Stimulated activated CD8-positive, alpha-beta memory T cell treated with anti-CD3 and anti-CD28 coated beads, Interleukin-4, amount 100 ng/mL, for 1 hour (primary cell): ENCODE measurements at places on chromosomes 7 and 10.

DNA sequence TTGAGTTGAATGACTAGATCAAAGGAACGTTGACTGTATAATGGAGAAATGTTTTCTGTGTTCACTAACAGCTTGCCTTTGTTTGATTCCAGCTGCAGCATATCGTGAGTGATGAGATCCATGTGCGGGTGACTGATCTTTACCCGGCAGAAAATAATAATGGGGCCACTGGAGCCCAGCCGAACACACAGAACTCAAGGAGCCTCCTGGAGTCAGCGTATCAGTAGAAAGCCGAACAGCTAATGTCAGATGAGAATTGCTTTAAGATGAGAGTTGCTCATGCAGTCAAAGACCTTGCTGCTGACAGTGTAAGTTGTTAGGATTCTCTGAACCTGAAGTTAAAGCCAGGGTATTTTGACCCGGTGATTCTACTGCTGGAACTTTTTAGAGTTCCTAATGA lies 34.3 kb upstream of the MTPAP start:
- DNase-seq = no peak

GRCh38 chr10:117248750-117249465 lies 8.0 kb downstream of the SLC18A2 start:
- no peak for DNase-seq

GRCh38 chr10:84149854-84150253 lies 10.5 kb downstream of the GHITM start:
- DNase-seq = no peak

DNA sequence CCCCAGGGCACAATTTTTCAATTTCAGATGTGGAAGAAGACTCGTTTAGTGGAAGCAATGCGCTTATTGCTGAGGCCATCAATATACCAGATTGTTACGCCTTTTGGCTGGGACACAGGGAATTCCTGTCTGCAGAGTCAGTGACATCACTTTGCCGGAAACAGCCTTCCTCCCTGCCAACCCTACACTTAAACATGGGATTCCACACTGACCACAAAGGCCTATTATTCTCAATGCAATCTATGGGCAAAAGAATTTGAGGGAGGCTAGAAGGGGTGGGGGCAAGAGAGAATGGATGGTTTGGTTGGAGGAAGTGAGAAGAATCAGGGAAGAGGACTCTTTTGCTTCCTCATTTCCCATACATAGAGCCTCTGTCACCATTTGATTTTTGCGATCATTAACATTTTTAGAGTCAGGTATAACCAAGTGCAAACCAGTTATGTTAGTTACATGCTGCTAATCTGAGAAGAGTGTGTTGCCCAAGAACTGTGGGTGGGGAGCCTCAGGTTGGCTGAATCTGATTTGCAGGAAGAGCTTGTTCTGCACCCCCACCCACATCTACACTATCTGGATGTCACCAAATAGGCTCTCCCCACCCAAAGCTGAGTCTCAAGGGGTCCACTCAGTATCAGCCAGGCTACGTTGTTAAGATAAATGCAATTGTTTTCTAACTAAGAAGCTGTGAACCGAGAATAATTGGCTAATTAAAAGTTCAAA lies 58.2 kb downstream of the ENTPD1 start:
- no peak for DNase-seq

DNA sequence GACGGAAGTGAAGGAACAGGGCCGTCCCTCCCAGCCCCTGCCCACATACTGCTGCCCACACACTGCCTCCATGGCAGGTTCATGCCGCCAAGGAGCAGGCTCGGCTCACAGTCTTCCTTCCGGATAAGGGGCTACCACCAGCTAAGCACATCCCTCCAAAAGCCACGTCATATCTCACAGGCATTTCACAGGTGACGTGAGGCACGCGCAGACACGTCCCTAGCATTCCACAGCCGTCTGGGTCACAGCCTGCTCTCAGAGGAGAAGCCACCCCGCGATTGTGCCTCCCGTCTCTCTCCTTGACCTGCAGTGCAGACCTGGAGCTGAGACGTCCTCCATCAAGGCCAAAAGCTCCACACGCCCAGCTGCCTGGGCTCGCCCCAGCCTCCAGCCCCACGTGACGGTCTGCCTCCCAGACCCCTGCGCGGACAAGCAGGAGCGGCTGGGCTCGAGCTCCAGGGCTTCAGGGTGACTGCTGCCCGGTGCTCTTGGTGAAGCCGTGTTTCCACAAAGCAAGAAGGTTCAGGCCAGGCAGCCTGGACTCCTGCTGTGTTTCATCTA lies 114.0 kb downstream of the MAD1L1 start:
- DNase-seq = no peak

DNA sequence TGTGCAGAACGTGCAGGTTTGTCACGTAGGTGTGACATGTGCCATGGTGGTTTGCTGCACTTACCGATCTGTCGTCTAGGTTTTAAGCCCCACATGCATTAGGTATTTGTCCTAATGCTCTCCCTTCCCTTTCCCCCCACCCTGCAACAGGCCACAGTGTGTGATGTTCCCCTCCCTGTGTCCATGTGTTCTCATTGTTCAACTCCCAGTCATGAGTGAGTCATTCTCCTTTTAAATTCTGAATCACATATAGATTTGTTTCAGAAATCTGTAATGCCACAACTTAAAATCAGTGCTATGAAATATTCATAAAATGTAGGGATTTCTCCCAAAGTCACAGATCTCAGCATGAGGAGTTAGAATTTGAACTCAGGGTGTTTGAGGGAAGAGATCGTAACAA lies 552.5 kb upstream of the MBL2 start:
- no peak for DNase-seq

DNA sequence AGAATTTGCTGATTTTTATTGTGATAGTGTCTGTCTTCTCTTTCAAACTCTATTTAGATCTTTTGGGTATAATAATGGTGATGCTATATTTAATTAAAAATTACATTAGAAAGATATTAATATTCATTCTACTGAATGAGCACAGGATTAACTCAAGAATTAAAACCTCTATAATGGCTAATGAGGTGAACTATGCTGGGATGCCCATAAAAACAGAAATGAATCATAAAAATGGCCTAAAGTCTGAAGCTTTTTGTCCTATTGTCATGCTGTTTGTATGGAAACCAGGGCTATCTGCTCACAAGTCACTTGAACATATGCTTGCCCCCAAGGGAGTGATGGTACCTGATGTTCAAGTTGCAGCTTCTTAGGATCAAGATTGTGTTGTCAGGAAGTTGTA lies 76.2 kb upstream of the ICA1 start:
- DNase-seq = no peak

DNA sequence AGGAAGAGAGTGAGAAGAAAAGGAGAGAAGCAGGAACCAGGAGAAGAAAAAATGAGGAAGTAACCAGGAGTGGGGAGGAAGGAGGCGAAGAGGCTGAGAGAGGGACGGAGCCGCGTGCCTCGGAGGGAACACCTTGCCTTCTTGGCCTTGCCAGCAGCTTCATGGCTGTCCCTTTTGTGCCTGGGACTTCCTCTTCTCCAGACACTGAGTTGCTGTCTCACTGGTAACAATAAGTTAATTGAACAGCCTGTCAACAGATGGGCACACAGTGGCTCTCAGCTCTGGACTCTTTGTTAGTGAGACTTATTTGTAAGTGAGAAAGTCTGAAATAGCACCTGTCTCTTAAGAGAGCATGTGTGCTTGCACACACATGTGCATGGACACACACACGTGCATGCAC lies 83.2 kb downstream of the GATA3 start:
- no peak for DNase-seq
